Inflammatory macrophage (primary cell): ENCODE measurements at places on chromosomes 13 and 19.

DNA sequence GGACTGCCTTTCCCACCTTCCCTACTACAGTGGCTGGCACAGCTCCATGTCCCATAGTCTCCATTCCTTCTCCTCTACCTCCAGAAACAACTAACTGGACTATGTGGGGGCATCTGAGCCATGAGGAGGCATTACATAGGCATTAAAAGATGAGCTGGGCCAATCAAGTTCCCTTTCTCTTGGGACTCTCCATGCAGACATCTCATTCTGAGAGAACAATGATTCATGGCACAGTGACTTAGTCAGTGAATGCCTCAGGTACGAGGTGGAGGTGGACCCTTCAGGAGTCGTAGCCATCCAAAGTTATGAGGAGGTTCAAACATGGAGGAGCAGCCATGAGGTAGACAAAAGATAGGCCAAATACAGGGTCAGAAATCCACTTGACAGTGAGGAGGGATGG is 70.0 kb downstream of the GPC6 start:
- no peak for DNase-seq

DNA sequence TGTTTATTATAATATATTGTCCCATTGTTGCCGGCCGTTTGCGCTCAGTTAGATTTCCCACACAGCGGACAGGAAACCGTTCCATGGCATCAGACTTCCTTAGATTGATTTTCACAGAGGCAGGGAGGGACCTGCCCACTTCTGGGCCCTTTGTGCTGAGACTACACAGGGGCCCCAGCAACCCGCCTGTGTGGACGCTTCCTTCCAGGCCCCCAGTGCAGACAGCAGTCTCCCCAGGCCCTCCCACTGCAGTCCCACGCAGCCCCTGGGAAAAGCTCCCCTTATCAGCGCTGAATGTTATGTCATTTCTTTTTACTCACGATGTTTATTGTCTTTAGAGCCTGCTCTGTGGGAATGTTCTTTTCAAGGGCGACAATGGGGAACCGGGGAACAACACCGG is 351.7 kb upstream of the ARGLU1 start:
- no peak for DNase-seq

GRCh38 chr13:25733696-25734435 is 317.9 kb downstream of the SHISA2 start:
- no peak for DNase-seq

GRCh38 chr13:51721496-51721895 is 82.5 kb downstream of the DHRS12 start:
- DNase-seq, result no peak
